ENCODE measurements at places on chromosomes 1 and 21. TPM values are rescaled to one million over a fixed set of nuclear protein-coding genes. Genes with fewer than 3 reads are reported as not detected.

MYOG gene
- not detected for total RNA-seq

TFF1 gene
- total RNA-seq, result 26.4 TPM

JAM2 gene
- total RNA-seq, result not detected

DENND4B gene
- total RNA-seq, result 34.2 TPM

MROH7 gene
- not detected for total RNA-seq

BATF3 gene
- 32.8 TPM for total RNA-seq

RRP15 gene
- 24.5 TPM for total RNA-seq

NEK2 gene
- total RNA-seq, result 37.0 TPM

OR2T11 gene
- not detected for total RNA-seq

AADACL3 gene
- total RNA-seq, result not detected

AGMAT gene
- 6.7 TPM for total RNA-seq

PRR9 gene
- total RNA-seq, result 0.05 TPM

ITGB3BP gene
- 25.4 TPM for total RNA-seq

ANGPTL7 gene
- total RNA-seq, result not detected

SLC16A4 gene
- total RNA-seq, result 39.9 TPM

TMEM61 gene
- total RNA-seq, result 0.99 TPM

MTOR gene
- 13.1 TPM for total RNA-seq

PSRC1 gene
- 22.3 TPM for total RNA-seq

RIPK4 gene
- total RNA-seq, result 18.9 TPM

All from A549 treated with AZD2906 at 1 μM for 4 hours (cell line).